ENCODE measurements at places on chromosomes 2 and 18.

DNA sequence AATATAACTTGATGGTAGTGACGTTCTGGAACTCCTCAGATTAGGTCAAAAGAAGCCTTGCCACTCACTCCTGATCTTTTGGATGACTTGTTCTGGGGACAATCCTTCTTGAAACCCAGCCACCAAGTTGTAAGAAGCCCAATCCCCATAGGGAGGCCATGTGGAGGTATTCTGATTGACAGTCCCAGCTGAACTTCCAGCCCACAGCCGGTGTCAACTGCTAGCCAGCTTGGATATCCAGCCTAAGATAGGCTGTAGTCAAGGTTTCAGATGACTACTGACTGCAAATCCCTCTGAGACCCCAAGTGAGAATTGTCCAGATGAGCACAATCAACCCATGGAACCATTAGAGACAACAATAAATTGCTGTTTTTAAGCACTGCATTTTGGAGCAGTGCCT lies 31.4 kb downstream of the EIF2AK2 start:
- DNase-seq: peak; percentile 96

- no peak for DNase-seq
These were observed 15.2 kb downstream of the FBXO36 start for GRCh38 chr2:229937537-229937936.

GRCh38 chr2:201950606-201951005 lies 83.0 kb upstream of the FZD7 start:
- no peak for DNase-seq

DNA sequence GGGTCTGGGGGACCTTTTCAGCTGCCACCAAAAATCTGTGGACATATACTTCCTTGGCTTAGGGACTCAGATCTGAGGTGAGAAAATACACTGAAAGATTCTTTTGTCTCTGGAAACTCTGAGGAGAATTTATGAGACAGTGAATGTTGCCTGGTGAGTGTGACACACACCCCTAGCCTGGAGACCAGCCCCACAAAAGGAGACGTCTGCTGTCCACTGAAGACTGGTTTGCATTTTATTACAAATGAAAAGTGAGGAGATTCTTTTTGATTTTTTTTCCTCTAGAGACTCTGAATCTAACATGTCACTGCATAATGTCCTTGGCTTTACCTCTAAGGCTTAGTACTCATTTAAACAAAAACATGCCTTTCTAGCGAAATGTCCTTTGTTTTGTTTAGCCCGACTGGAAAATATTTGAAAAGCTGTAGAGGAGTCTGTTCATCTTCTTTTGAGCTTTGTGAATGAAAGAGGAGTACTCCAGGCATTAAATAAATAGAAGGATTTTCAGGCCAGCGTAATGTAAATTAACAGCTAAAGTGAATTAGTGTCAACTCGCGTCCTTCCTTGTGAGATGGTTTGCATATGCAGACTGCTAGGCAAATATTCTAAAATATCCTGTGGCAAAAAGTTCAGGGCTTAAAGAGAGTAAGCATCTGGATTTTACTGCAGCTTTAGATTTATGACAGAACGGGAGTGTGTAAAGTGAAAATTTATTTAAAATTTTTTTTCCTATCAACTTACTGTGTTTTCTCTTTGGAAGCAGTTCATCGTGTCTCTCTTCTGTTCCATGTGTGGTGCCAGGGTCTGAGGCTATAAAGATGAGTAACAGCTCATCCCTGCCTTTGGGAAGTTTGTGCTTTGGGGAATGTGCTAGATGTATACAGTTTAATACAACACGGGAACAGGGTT lies 125.4 kb downstream of the VWA3B start:
- no peak for DNase-seq

GRCh38 chr2:200603972-200604371 lies 18.2 kb downstream of the AOX1 start:
- peak; percentile 5 for DNase-seq

- peak; percentile 50 for DNase-seq
These were observed 78.2 kb upstream of the UGP2 start for GRCh38 chr2:63763391-63763941.

DNA sequence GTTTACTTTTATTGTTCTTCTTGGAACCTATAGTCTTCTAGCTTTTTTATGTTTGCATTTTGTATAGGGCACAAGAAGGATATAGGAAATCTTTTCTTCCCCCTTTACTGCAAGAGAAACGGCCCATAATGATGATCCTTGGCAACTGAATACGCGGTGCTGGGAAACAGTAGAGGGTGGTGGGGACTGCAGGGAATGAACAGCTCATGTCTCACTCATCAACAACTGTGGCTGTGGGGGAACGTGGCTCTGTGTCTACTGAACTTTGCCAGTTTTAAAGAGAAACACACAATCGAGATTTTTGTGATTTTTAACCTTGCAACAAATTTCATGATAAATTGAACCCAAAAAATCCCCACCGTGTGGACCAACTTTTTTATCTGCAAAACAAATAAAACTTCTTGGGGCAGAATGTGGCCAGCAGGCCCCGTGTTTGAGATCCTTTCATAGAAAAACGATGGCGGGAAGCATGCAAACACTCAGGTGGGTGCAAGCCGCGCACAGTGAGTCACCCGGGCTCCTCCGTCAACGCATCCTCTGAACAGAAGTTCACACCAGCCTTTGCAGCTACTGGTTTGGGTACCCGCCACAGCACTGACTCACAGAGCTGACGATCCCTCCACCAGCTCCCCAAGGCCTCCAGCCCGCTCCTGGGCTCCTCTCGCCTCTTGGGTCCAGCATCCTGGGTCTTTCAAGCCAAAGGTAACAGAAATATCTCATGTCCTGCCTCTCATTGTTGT lies 149.3 kb downstream of the COL6A3 start:
- no peak for DNase-seq

GRCh38 chr2:129910446-129911362 lies 68.8 kb upstream of the RAB6C start:
- no peak for DNase-seq

DNA sequence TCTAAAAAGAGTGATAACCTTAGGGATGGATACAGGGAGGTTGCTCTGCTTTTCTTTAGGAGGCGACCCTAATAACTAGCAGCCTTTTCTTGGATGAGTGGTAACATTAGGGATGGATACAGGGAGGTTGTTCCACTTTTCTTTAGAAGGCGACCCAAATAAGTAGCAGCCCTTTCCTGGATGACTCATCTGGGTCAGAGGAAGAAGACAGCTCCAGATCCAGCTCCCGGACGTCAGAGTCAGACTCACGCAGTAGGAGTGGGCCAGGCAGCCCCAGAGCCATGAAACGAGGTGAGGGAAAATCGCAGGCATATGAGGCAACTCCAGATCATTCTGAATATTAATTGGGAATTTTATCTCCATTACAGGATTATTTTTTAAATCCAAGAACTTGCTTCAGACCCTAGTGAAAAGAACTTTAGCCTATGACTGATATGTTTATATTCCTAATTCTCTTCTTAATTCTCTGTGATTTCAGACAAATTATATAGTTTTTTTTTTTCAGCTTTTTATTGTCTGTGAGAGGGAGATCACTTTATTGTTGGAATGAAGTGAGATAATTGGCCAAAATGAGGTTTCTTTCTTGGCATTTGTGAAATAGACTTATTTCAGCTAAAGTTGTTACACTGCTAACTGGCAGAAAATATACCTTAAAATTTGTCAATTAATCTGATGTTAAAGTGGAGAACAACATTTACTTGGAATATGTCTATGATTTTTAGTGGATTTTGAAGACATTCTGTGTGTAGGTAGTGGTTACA lies 31.2 kb upstream of the C1GALT1C1L start:
- DNase-seq: no peak

DNA sequence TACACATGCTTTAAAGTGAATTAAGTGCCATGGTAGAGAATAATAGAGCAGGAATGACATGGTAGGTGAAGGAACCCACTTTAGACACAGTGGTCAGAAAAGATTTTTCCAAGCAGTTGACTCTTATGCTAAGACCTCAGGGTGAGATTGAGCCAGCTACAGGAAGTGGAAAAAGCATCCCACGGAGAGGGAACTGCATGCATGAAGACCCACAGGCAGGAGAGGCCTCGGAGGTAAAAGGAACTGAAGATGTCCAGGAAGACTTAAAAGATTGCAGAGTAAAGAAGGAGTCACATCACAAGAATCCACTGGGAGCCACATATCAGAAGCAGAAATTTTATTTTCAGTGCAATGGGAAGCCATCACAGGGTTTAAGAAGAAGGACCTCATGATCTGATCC lies 499.2 kb upstream of the FAM98A start:
- DNase-seq: no peak

- DNase-seq: no peak
These were observed 62.7 kb downstream of the ZCCHC2 start for GRCh38 chr18:62585274-62586150.

- no peak for DNase-seq
These were observed 83.9 kb downstream of the SMAD7 start for GRCh38 chr18:48866856-48867255.

GRCh38 chr2:83725735-83726134 lies 733.3 kb downstream of the SUCLG1 start:
- no peak for DNase-seq

DNA sequence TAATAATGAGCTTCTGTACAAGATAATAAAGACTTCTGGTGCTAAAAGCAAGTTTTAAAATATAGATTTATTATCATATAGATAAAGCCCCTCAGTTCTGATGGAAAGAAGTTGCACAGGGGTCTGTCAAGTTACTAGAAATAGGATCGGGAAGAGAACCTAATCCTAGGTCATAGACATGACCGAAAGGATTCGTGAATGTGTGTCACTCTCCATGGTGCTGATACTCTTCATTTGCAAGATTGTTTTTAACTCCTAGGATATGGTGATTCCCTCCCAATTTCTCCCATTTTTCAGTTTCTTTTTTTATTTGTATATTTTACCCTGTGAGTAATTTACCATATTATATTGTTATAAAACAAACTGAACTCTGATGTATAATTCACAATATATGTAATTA lies 58.9 kb upstream of the CTNNA2 start:
- peak; percentile 56 for DNase-seq

- DNase-seq: peak; percentile 75
These were observed 17.0 kb upstream of the HPCAL1 start for GRCh38 chr2:10285556-10286198.

GRCh38 chr2:47650001-47650535 lies 132.9 kb upstream of the MSH6 start:
- no peak for DNase-seq

DNA sequence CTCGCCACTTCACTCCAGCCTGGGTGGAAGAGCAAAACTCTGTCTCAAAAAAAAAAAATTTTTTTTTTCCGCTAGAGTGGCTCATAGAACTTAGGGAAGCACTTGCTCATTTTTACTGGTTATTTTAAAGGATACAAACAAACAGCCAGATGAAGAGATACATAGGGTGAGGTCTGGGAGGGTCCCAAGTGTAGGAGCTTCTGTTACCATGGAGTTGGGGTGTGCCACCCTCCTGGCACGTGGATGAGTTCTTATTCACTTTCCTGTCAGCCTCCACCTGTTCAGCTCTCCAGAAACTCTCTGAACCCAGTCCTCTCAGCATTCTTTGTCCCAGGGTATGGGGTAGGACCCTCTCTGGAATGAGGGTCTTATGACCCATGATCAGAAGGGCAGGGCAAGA lies 4.9 kb upstream of the MAT2A start:
- no peak for DNase-seq

- DNase-seq: no peak
These were observed 235.2 kb downstream of the GCA start for GRCh38 chr2:162579169-162579568.

DNA sequence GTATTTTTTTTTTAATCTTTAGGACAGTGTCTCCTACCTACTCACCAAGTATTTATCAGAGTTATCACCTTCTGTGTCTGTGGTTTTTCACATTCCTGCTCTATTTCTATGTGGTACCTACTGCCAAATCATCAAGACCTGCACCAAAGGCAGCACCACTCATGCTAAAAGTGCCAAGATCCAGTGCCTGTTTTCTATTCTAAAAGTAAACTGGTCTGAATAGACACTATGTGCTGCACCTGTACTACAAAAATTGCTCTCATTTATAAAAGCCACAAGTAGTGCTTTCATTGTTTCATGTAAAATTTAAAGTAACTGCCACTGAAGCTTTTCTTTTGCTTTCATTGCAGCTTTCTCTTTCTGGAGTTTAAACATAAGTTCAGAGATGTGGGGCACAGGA lies 103.9 kb upstream of the GULP1 start:
- DNase-seq: no peak

DNA sequence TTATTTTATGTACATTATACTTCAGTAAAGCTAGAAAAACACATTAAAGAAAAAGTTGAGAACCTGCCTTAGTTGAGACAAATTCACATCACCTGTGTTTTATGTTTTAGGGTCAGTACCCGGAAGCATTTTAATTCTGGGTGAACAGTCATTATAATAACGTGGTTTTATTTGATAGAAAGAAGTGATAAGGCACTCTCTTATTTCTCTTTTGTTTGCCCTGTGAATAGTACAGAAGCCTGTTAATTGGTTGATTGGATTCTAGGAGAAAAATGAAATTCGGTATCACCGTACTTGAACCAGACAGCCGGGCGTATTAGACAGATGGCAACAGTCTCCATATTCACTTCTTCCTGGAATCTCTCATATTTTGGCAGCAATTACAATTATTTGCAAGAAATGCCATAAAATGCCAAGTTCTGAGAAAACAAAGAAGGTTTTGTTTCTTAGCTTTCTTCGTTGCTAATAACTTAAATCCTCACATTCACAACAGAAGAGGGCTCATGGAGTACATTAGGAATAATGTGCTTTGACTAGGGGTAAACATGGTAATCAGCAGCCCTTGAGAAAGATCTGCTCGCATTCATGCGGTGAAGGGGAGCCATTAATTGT lies 168.7 kb upstream of the RASGRP3 start:
- no peak for DNase-seq

GRCh38 chr2:71071681-71072398 lies 3.4 kb downstream of the NAGK start:
- no peak for DNase-seq

- no peak for DNase-seq
These were observed 133.6 kb downstream of the SOCS6 start for GRCh38 chr18:70422391-70422965.

DNA sequence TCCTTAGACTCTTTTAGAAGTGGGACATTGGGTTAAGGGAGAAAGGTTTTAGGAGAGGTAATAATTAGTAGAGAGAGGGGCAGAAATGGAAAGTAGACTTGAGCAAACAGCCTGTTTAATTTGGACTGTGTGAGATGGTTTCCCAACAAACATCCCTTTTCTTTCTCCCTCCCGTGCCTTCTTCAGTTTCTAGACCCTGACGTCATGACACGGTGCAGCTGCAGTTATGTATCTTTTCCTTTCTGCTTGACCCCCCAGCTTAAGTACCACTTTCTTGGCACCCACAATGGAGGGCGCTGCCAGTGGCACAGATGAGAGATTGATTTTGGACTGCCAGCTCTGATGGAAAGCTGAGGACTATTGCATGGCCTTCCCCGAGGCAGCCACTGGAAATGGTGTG lies 86.9 kb upstream of the FAM136A start:
- no peak for DNase-seq

DNA sequence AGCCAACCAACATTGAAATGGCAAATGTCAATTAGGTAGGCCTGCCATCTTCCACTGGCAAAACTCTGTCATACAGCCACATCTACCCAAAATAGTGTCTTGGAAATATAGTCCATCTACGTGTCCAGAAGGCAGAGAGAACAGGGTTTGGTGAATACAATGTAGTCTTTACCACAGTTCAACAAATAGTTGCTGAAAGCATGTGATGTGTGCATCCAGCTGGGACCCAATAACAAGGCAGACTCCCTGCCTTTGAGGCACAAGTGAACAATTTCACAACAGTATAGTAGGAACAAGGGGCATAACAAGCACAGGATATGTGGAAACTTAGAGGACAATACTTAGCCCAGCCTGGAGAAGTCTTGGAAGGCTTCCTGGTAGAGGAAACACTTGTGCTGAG lies 72.6 kb downstream of the EVA1A start:
- no peak for DNase-seq

- DNase-seq: no peak
These were observed 353.6 kb upstream of the TRIB2 start for GRCh38 chr2:12363138-12363537.

All from SJCRH30 (cell line).